CD4-positive, alpha-beta T cell treated with Interleukin-4 for 4 hours (primary cell): ENCODE measurements at places on chromosomes 12 and 14.

- no peak for DNase-seq
Observed at GRCh38 chr14:50333014-50333509, 20.9 kb downstream of the DMAC2L start.

GRCh38 chr12:614411-614970 lies 48.8 kb downstream of the NINJ2 start:
- DNase-seq = no peak

GRCh38 chr14:99930420-99931274 lies 134.6 kb upstream of the EVL start:
- no peak for DNase-seq

- DNase-seq = no peak
Observed at GRCh38 chr12:17333287-17333686, 727.3 kb upstream of the LMO3 start.

- no peak for DNase-seq
Observed at GRCh38 chr12:227923-228845, 14.2 kb upstream of the SLC6A12 start.
